ENCODE measurements at places on chromosomes 16 and 17.

DNA sequence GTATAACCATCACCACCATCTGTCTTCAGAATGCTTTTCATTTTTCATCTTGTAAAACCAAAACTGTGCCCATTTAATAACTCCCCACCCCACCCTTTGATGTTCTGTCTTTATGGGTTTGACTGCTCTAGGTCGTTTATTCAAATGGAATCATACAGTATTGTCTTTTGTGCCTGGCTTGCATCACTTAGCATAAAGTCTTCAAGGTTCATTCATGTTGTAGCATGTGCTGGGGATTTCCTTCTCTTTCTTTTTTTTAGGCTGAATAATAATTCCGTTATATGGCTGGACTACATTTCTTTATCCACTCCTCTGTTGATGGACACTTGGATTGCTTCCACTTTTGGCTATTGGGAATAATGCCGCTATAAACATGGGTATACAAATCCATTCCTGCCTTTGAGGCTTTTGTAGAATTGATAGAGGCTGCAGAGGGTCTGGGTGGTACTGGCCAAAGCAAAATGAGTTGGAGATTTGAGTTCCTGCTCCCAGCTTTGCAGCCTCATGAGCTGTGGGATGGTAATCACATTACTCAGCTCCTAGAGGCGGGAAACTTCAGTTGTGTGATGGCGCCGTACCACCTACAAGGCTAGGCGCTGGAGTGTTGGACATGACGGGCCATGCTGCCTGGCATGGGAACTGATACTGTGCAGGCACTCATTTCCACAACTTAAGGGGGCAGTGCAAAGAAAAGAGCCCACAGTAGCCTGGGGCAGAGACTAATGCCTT, 64.8 kb downstream of the CLEC16A start:
- DNase-seq, result no peak

DNA sequence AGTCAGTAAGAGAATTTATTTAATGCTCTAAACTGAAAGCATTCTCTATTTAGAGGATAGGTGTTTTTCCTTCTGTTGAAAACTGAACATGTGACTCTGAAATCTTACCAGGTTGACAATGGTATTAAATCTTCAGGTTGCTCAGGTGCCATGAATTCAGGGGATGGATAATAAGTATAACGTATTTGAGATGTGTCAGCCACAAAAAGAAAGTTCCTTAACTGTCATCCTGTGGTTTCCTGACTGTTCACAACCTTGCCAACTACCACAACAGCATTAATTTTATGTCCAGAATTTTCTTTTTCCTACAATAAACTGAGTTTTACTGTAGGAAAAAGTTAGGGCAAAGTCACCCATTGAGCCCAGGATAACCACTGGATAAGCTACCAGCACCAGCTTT, 243.3 kb upstream of the PSMD7 start:
- DNase-seq, result no peak

DNA sequence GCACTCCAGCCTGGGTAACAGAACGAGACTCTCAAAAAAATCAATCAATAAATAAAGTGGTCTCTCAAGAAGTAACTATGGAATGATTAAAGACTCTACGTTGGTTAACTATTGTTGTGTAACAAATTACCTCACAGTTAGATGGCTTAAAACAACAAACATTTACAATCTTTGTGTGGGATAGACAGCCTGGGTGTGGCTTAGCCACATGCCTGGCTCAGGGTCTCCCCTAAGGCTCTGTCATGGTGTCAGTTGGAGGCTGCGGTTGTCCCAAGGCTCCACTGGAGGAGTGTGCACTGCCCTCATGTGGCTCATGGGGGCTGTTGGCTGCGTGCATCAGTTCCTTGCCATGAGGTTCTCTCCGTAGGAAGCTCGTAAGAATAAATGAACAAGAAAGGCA, 294.5 kb downstream of the SNX29 start:
- DNase-seq, result no peak

- no peak for DNase-seq
Measured at GRCh38 chr16:65119901-65120401, 1.9 kb downstream of the CDH11 start.

DNA sequence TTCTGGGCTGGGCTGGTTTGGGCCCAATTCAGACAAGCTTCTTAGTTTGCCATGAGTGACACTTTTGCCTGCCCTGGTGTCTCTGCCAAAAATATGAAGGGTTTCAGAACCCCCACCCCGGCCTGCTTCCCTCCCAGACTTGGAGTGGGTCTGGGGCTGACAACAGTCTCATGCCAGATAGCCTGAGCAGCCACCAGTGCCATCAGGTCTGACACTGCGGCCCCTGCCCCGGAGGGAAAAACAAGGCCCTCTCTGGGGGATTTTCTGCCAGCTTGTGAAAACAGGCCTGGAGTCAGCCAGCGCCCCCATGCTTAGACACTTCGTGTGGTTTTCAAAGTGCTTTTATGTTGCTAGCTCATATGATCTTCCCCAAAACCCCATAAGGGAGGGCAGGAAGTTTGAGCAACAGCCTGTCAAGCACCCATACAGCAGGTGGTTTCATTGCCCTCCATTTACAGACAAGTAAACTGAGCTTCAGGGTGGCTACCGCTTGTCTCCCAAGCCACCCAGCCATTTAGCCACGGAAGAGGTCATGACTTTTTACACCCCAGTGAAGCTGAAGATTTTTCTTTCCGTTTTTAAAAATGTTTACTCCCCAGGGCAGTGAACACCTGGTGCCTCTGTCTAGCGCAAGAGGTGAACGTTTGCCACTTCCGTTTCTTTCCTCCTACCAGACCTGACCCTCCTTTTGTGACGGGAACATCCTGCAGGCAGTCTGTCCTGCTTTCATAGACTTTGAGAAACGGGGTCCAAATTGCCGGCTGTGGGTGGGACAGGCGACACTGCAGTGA, 300.6 kb downstream of the SEC14L1 start:
- DNase-seq, result peak; percentile 84

DNA sequence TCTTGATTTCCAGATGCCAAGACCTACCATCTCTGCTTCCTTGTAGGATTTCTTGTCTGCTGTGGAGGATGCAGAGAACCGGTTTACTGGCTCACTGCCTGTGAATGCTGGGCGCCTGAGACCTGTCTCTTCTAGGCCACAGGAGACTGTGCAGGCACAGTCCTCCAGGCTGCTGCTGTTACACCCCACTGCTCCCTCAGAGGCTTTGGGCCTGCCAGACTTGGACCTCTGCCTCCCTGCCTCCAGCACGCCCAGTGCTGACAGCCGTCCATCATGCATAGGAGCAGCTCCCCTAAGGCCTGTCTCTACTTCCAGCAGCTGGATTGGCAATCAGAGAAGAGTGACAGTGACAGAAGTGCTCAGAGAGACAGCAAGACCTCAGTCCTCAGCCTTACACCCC, 6.1 kb downstream of the HROB start:
- no peak for DNase-seq

GRCh38 chr17:9880582-9880999, 24.5 kb downstream of the RCVRN start:
- no peak for DNase-seq

GRCh38 chr16:30977502-30977901, 7.5 kb upstream of the HSD3B7 start:
- peak; percentile 13 for DNase-seq

DNA sequence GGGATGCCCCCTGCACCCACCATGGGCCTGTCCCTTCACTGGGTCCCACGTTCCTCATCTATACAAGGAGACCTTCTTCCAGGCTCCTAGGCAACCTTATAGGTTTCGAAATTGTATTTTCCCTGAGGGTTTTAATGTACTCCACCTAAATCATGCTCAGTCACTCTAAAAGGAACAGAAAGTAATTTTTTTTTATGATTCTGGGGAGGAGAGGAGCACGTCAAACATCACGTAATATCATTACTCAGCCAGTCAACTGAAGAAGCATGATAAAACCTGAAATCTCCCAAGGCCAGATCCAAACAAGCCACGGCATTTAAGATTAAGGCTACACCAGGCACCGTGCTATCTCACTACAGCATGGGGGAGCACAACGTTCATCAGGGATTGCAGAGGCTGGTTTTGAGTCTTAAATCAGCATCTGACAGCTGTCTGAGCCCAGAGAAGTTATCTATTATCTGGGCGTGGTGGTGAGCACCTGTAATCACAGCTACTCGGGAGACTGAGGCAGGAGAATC, 3.9 kb upstream of the TMEM114 start:
- no peak for DNase-seq

- DNase-seq, result no peak
Measured at GRCh38 chr17:146983-147761, 9.8 kb downstream of the SCGB1C2 start.

GRCh38 chr16:23968176-23968575, 132.4 kb downstream of the PRKCB start:
- DNase-seq, result no peak

- DNase-seq, result no peak
Measured at GRCh38 chr16:2008631-2009163, 924 bp downstream of the ZNF598 start.

DNA sequence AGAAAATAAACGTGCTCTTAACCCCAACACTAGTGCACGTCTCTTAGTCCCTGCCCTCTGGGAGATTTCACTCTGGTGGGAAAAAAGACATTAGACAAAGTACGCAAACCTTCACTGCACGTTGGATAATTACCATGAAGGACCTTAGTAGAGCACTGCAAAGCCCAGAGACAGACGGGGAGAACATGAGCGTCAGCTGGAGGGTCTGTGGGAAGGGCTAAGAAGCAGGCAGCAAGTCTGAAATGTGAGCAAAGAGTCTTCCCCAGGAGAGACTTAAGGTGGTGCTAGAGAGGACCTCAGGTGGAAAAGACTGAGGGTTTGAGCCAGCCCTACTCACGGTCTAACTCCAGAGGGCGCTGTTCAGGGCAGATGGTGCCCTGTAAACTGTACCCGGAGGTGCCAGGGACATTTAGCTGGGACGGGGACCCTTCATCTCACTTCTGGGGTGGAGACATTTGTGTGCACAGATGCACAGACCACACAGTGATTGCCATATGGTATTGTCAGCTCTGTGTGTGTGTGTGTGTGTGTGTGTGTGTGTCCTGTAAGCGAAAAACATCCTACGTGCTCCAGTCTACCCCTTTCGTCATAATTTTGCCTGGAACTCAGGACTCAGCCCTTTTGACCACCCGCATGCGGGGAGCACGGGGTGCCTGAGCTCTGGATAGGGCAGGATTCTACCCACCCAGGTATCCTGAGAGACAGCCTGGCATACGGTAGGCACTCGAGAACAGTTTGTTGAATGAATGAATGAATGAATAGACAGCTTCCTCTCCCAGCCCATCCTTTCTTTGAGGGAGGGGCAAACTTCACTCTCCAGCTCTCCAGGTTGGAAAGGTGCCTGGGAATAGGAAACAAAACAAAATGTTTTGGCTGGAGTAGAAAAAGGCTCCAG, 10.1 kb upstream of the STAC2 start:
- peak; percentile 74 for DNase-seq

DNA sequence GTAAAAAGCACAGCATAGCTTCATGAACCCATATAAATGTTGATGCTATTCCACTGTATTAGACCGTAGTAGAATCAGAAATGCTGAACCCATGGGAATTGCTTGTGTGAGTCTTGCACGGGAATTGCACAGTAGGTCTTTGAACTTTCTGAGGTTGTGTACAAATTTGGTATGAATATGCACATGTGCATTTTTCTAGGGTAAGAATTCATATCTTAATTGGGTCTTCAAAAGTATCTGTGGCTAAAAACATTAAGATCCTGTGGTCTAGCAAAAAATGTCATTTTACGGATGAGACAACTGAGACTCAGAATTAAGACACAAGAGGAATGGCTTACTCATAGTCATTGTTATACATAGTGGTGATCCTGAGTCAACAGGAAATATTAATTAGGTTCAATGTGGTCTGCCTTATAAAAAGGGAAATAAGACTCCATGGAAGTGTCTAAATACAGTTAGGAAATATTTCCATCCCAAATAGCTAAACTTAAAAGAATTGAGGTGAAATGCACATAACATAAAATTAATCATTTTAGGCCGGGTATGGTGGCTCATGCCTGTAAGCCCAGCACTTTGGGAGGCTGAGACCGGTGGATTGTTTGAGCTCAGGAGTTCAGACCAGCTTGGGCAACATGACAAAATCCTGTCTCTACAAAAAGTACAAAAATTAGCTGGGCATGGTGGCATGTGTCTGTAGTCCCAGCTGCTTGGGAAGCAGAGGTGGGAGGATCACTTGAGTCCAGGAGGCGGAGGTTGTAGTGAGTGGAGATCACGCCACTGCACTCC, 22.8 kb downstream of the TAOK1 start:
- DNase-seq, result no peak

DNA sequence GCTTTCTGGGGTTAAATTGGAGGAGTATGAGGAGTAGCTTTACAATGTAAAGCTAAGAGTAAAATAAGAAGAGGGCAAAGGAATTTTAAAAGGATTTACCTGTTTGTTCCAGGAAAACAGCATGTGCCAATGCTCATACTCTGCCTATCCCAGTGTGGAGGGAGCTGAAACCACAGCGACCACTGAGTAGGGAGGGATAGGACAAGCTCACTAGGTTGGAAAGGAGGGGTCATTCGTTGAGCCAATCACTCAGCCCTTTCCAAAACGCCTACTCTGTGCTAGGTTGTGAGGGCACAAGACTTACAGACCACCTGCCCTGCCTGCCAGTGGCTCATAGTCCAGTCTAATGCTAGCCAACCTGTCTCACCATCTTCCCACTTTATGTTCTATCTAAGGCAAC, 1.1 kb upstream of the DNAJC7 start:
- DNase-seq, result no peak

- DNase-seq, result no peak
Measured at GRCh38 chr16:11097094-11097786, 152.9 kb downstream of the CLEC16A start.

DNA sequence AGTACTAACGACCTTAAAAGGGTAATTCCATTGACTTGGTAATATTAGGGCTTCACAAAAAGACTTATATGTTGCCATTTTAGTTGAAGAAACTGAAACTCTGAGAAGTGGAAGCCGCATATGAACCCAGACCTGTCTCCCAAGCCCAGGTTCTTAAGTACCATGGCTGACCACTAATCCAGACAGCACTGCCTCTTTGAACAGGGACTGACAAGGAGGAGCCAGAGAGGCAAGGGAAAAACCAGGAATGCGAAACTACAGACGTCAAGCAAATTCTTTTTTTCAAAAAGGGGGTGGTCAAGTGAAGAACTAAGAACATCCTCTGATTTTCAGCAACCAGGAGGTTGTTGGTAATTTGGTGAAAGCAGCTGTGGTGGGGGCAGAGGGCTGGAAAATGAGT, 15.2 kb downstream of the CYB5D1 start:
- DNase-seq, result no peak

GRCh38 chr17:13153036-13153435, 135.2 kb upstream of the ELAC2 start:
- DNase-seq, result no peak

Data from CD4-positive, alpha-beta T cell treated with Interleukin-10 for 1 hour (primary cell).